Astrocyte (in vitro differentiated cells and primary cell): ENCODE measurements at places on chromosomes 1 and 21. TPM values are rescaled to one million over a fixed set of nuclear protein-coding genes. Genes with fewer than 3 reads are reported as not detected.

DNA sequence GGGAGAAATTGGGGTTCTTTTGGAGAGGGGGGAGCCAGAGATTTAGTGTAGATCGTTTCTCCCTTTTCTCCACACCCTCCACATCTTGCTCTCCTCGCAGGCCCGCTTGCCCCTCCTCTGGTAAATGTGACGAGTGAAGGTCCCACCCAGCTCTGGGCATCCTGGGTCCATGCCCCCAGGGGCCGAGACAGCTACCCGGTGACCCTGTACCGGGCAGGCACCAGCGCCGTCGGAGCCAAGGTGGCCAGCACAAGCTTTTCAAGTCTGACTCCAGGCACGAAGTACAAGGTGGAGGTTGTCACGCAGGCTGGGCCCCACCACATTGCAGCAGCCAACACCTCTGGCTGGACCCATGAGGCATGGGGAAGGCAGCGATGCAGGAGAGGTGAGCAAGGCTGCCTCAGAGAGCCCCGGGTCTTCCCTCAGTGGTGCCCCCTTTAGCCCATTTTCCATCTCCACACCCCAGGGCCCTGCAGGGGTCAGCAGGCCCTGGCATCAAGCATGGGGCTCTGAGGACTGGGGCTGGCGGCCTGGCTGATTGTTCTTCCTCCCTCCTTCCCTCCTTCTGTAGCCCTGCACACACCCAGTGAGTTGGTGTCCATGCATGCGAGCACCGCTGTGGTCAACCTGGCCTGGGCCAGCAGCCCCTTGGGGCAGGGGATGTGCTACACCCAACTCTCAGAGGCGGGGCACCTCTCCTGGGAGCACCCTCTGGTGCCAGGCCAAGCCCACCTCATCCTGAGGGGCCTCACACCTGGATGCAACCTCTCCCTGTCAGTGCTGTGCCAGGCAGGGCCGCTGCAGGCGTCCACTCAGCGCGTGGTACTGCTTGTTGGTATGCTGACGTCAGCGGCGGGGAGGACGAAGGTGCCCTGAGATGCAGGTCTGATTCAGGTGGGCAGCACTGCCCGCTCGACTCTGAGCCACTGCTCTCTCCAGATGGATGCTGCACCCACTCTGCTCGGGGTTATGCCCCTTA is 16.4 kb upstream of the LGR6 start:
- no peak for DNase-seq
- no peak overlapping the region for H3K4me3 ChIP-seq
- peaks cover 16% of the 10 kb centered on the region for H3K27me3 ChIP-seq
- no peak overlapping the region for H3K27ac ChIP-seq

DNA sequence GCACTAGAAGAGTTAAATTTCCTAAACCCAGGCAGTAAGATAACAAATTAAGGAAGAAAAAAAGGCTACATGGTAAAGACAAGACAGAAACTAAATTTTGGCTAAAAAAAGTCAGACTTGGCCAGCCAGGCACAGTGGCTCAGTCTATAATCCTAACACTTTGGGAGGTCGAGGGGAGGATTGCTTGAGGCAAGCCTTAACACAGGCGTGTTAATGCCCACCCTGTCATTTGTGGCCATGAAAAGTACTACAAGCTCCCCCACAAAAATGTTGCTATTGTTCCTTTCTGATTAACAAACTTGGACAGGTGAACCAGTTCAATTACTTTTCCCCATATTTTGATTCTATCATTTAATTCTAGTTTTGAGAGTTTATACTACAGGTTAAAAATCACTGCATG is 32.3 kb downstream of the UBR4 start:
- no peak overlapping the region for H3K4me3 ChIP-seq
- no peak for DNase-seq
- no peaks in the 10 kb centered on the region for H3K4me1 ChIP-seq
- H3K27ac ChIP-seq: no peak overlapping the region
- no peaks in the 10 kb centered on the region for H3K27me3 ChIP-seq

- peaks cover 20% of the 10 kb centered on the region for H3K4me1 ChIP-seq
- no peaks in the 10 kb centered on the region for H3K36me3 ChIP-seq
- H3K27me3 ChIP-seq: no peaks in the 10 kb centered on the region
- DNase-seq: peak; percentile 81
Measured at GRCh38 chr1:64171797-64172281, 31.6 kb upstream of the UBE2U start.

GRCh38 chr1:162485236-162485635 is 12.4 kb upstream of the UHMK1 start:
- no peaks in the 10 kb centered on the region for H3K4me1 ChIP-seq
- no peaks in the 10 kb centered on the region for H3K27me3 ChIP-seq

- H3K4me1 ChIP-seq: no peaks in the 10 kb centered on the region
- H3K4me3 ChIP-seq: no peak overlapping the region
- no peak overlapping the region for H3K27ac ChIP-seq
Measured at GRCh38 chr1:176559878-176560277, 96.9 kb downstream of the PAPPA2 start.

DNA sequence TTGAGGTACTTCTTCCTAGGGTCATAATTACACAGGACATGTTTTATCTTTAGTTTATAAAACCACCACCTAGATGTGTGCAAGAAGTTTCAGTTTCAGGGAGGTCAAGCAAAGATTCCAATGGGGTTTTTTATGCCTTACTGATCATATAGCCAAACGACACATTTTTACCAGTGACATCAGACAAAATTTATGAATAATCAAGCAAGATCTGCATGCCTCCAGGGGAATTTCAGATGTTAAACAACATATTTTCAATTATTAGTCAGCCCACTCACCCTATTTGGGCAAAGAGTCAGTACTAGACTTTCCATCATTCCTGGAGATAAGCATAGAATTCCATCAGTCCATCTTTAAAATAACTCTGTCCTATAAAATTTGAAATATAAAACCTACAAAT is 867.4 kb downstream of the KCNT2 start:
- H3K4me1 ChIP-seq: no peaks in the 10 kb centered on the region
- no peak overlapping the region for H3K4me3 ChIP-seq
- no peaks in the 10 kb centered on the region for H3K27me3 ChIP-seq

- H3K27me3 ChIP-seq: no peaks in the 10 kb centered on the region
- no peaks in the 10 kb centered on the region for H3K4me1 ChIP-seq
- H3K4me3 ChIP-seq: no peak overlapping the region
- no peaks in the 10 kb centered on the region for H3K36me3 ChIP-seq
- no peak overlapping the region for H3K27ac ChIP-seq
- no peak for DNase-seq
Measured at GRCh38 chr1:31072304-31072746, 6.8 kb upstream of the PUM1 start.

- H3K27me3 ChIP-seq: peaks cover 6% of the 10 kb centered on the region
- peak overlapping the region; percentile 54 for H3K4me3 ChIP-seq
- H3K27ac ChIP-seq: no peak overlapping the region
Measured at GRCh38 chr1:154327466-154328317, 2.4 kb downstream of the ATP8B2 start.

RGSL1 gene
- total RNA-seq: not detected in 2 replicates

TOE1 gene
- 4.3 TPM in 2 replicates for total RNA-seq

TIE1 gene
- total RNA-seq: 0.87 and 0.98 TPM in 2 replicates

HTR6 gene
- 0.11 TPM in 1 of 2 replicates, not detected in the other for total RNA-seq

AMPD1 gene
- not detected in 2 replicates for total RNA-seq

RHEX gene
- not detected in 2 replicates for total RNA-seq

CRABP2 gene
- 278 and 339 TPM in 2 replicates for total RNA-seq

CHI3L2 gene
- 0.65 TPM in 1 of 2 replicates, not detected in the other for total RNA-seq

TEKT2 gene
- 0.38 and 0.39 TPM in 2 replicates for total RNA-seq
